ENCODE measurements at places on chromosomes 13 and 19.

DNA sequence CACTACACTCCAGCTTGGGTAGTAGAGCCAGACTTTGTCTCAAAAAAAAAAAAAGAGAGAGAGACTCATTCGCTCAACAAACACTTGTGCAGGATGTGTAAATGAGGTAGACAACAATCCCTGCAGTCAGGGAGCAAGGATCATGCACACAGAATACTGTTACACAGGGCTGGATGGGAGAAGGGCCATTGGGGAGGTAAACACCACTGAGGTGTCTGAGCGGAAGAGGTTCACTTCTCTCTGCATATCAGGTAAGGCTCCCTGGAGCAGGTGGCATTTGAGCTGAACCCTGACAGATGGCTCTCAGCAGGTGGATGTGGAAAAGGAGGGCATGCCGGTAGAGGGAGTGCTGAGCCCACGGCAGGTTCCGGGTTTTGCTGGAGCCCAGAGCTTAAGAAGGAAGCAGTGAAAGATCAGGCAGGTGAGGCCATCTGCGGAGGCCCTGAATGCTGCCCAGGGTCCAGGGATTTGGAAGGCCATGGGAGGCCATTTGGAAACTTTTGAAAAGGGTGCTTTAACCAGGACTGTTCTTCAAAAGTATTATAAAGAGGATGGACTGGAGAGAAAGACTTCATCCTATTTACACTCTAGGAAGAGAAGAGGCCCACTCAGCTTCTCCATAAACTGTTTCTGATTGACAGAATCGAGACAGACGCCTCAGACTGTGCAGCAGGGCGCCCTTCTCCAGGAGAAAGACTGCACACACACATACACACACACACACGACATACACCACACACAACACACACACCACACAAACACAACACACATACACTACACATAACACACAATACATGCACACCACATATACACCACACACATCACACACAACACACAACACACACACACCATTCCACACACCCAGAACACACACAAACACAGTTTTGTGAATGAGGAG, 199.4 kb downstream of the USP12 start:
- peak; percentile 11 for DNase-seq

DNA sequence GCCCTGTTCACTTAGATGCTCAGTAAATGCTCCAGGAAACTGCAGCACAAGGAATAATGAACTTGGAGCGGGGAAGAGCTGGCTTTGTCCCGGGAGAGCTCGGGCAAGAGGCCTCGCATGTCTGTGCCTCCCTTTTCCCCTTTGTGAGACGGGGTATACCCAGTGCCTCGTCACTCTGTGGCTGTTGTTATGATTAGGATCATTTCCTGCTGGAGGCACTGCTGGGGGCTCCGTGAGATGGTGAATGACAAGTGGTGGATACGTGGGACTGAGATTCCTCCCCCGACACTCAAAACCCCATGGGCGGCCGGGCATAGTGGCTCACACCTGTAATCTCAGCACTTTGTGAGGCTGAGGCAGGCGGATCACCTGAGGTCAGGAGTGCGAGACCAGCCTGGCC, 1.1 kb upstream of the PLVAP start:
- no peak for DNase-seq

- no peak for DNase-seq
Measured at GRCh38 chr19:41569481-41570150, 6.3 kb upstream of the CEACAM21 start.

DNA sequence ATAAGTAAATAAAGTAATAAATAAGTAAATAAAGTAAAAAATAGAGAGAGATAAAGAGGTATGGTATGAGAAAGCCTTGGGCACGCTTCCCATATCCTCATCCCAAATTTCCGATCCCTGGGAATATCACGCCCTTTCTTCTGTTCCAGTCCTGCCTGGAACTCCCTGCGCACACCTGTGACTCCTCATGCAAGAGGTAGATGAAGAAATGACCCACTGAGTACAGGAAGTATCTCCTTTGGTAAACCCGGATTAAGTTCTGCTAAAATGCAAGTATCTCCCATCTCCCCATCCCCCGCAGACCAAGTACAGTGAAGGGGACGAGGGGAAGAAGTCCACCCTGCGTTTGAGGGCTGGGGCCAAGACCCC, 399 bp upstream of the ZNF136 start:
- no peak for DNase-seq

DNA sequence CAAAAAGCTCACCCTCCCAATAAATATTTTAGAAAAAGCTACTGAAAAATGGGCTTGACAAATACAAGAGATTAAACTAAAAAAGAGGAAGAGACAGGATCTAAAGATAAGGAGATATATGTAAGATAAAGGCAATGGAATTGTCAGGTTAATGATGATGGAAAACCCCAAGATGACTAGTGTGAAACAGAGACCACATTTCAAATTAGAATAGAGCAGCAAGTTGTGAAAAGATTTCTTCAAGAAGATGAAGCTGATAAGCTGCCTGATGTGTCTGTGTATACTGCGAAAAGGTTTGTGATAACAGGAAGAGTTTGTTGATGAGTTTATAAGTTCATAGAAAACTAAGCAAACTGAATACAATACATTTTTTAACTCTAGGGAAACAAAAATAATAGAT, 840.1 kb upstream of the SLITRK5 start:
- no peak for DNase-seq

DNA sequence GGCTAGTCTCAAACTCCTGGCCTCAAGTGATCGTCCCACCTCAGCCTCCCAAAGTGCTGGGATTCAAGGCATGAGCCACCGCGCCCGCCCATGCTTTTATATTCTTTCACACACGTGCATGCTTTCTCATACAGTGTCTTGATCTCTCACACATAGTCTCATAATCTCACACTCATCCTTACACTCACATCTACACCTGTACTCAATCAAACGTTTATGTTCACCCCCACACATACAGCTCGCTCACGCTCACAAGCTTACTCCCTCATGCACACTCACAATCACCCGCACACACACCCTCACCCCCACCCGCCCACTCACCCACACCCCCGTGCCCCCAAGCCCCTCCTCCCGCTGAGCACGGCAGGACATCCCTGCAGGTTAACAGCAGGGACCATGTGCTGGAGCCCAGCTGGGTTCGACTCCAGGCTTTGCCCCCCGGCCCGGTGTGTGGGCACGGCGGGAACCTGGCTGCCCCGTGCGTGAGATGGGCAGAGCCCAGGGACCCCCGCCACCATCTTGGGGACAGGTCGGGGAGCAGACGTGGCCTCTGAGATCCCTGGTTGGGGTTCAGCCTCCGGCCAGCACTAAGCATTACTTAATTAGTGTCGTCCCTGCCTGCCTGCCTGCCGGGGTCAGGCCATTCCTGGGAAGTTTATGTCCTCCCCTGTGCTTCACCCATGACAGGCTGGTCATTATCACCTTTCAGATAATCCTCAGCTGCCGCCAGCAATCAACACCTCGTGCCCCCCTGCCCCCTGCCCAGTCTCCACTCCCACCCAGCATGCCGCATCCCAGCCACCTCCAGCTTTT, 11.4 kb downstream of the SBK2 start:
- no peak for DNase-seq

DNA sequence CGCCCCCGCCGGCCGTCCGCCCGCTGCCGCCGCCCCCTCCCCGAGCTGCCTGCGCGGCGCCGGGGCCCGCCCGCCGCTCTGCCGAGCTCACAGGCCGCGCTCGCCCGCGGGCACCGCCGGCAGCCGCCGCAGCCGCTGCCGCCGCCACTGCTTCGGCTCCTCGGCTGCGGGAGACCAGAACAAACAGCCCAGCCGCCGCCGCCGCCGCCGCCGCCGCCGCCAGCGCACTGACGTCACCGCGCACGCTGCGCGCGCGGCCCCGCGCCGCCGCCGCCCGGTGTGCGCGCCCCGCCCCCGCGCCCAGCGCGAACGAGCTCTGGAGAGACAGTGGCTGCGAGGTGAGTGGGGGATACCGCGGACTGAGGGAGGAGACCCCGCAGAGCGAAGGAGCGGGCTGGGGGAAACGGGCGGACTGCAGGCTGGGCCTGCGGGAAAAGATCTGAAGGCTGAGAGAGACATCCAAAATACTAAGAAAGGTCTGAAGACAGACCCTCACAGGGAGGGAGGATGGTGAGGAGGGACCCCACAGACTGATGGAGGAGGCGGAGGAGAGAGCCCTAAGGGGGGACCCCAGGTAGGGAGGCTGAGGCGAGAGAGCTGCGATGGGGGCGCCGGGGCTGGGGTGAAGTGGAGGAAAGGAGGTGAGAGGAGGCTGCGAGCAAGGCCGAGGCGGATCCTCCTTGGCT, at the start of gene BRD4:
TSS of gene BRD4 (minus strand) at position 229 of the 686 bp plus-strand sequence. CDS start 59,440 bp downstream, outside the sequence.
- DNase-seq: peak; percentile 69

DNA sequence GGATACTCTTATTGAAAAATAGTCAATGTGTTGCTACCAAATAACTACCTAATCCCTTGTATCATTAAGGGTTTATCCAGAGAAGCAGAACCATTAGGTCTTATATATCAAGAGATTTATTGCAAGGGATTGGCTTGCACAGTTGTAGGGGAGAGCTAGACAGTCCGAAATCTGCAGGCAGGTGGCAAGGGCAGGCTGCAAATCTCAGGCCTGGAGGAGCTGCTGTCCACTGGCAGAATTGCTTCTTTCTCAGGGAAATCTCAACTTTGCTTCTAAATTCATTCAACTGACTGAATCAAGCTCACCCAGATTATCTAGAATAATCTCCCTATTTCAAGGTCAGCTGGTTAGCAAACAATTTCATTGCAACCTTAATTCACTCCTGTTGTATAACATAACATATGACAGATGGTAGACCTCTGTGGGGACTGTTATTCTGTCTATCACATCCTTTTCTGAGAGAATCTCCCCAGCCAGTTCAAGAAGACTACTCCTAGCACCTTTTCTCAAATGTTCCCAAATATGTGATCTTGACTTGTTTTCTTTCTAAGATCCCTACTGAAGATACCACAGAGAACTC, 194.2 kb downstream of the NHLRC3 start:
- DNase-seq: no peak

DNA sequence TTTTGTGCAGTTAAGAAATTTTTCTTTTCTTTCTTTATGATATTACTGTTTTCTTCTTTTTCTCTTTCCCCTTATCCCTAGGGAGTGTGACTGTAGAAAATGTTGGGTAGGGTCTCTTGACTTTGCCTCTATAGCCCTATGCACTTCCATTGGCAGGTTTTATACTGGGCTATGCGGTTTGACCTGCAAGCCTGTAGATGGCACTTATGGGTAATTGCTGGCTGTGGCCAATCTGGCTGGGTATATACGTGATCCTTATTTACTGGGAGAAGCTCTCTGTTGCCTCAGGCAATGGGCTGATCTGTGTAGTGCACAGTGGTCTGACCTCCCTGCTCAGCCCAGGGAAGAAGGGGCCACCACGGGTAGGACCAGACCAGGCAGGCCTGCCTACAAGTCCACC, 78.8 kb downstream of the RAP2A start:
- no peak for DNase-seq

DNA sequence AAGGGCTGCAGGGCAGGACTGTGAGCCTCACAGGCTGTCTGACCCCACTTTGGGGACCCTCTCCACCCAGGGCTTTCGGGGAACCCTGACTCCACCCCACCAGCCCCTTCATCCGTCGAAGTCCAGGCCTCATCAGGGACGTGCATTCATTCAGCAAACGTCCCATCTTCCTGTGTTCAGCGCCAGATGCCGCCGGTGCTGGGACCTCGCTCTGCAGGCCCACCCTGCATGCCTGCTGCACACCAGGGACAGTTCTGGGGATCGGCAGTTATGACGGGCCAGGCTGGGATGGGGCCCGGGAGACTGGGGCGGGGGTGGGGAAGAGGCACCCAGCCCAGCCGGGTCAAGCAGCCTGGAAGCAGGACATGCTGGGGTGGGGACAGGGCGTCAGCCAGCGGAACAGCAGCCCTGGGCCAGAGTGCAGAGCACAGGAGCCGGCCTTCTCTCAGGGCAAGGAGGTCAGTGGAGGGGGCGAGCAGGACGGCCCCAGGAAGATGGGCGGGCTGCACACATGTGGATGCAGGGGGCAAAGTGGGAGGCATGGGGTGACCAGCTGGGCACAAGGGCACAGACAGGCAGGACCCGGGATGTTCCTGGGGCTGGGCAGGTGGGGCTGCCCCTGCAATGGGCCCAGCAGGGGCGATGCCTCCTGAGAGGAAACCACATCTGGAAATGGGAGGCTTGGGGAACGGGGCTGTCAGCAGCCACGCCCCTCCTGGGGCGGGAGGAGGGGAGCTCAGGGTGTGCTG, 5.1 kb downstream of the GAMT start:
- no peak for DNase-seq

GRCh38 chr19:11984986-11985385, 20.1 kb downstream of the ZNF763 start:
- no peak for DNase-seq

- DNase-seq: no peak
Measured at GRCh38 chr13:77515785-77516184, 19.7 kb upstream of the SCEL start.

GRCh38 chr19:18419195-18419698, at the start of gene SSBP4:
TSS of gene SSBP4 (plus strand) at chr19:18419398. CDS start at chr19:18419649, 251 bp downstream.
- peak; percentile 83 for DNase-seq

DNA sequence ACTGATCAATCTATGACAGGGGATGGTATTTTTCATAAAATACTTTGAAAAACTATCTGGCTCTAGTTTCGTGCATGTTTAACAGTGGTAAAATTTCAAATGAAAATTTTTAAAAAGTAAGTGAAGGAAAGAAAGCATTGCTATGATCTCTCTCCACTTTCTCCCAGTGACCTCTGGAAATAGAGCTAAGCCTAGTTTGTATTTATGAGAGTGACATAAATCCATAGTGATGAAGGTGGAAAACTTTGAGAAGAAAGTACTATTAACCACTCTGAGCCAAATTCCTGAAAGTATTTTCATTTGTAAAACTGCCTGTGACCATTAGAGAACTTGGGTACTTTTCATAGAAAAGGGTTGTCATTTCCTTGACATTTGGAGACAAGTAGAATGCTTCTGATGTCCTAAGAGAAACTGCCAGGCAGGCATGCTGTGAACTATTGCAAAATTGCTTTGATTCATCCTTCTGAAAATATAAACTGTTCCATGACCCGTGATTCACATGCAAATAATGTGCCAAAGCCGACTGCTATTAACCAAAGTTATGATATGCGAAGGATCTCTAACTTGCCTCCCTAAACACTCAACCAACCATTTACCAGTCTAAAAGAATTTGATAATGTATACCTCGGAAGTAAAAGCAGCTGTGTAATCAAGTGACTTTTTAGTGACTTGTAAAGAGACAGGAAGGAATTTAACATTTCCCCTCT, 133.2 kb downstream of the VWA8 start:
- DNase-seq: no peak

GRCh38 chr13:27830010-27830409, 37.7 kb downstream of the GSX1 start:
- DNase-seq: peak; percentile 52

GRCh38 chr13:100336795-100337516, 248.1 kb downstream of the PCCA start:
- no peak for DNase-seq

- DNase-seq: no peak
Measured at GRCh38 chr13:109545931-109546330, 240.5 kb downstream of the IRS2 start.

DNA sequence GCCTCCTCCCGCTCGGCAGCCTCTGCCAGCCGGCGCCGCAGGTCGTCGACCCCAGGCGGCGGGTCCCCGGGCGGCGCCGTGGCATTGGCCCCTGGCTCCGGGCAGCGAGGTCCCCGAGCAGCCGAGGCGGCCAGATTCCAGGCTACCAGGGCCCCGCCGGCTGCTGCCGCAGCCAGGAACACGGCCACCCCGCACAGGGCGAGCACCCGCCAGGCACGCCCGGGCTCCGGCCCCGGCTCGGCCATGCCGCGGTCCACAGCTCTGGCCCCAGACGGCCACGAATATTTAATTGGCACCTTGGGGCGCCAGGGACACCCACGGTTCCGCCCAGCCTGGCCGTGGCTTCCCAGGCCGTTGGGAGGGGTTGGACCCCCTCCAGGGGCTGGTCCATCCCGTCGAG, at the start of gene CCDC194:
TSS of gene CCDC194 (minus strand) at position 283 of the 400 bp plus-strand sequence. CDS start at position 245, 38 bp downstream.
- DNase-seq: no peak

Data from CD4-positive, alpha-beta memory T cell (primary cell).